Smooth muscle cell of bladder (primary cell): ENCODE measurements at places on chromosomes 11 and 22. TPM values are rescaled to one million over a fixed set of nuclear protein-coding genes. Genes with fewer than 3 reads are reported as not detected.

ELFN2 gene
- total RNA-seq: 0.28 and 0.37 TPM in 2 replicates

FLRT1 gene
- 0.18 and 0.28 TPM in 2 replicates for total RNA-seq

CASP5 gene
- total RNA-seq: 0.14 TPM in 1 of 2 replicates, not detected in the other

P2RX6 gene
- 2.6 and 2.8 TPM in 2 replicates for total RNA-seq

TMEM218 gene
- 22.6 and 24.3 TPM in 2 replicates for total RNA-seq

OR51E2 gene
- total RNA-seq: 0.09 TPM in 1 of 2 replicates, not detected in the other

TMEM45B gene
- total RNA-seq: under 0.01 TPM in 1 of 2 replicates, not detected in the other

TSGA10IP gene
- not detected in 2 replicates for total RNA-seq

SFI1 gene
- total RNA-seq: 6.7 and 7.2 TPM in 2 replicates

OTOG gene
- total RNA-seq: not detected in 2 replicates

PDE2A gene
- 0.18 and 0.28 TPM in 2 replicates for total RNA-seq

GUCY1A2 gene
- total RNA-seq: 0.14 and 0.28 TPM in 2 replicates

ANO9 gene
- not detected in 2 replicates for total RNA-seq

ART5 gene
- 0.37 TPM in 1 of 2 replicates, not detected in the other for total RNA-seq

C22orf42 gene
- not detected in 2 replicates for total RNA-seq

NXPE4 gene
- total RNA-seq: not detected in 2 replicates

SHANK3 gene
- total RNA-seq: 0.57 and 0.74 TPM in 2 replicates

OR4D9 gene
- total RNA-seq: not detected in 2 replicates

PAX6 gene
- total RNA-seq: under 0.01 TPM in 1 of 2 replicates, not detected in the other

PRR5L gene
- total RNA-seq: 1.3 and 6.3 TPM in 2 replicates

TMPRSS5 gene
- 0.14 and 0.18 TPM in 2 replicates for total RNA-seq

SPTY2D1 gene
- total RNA-seq: 14.0 and 14.2 TPM in 2 replicates

FAM180B gene
- total RNA-seq: 0.09 TPM in 1 of 2 replicates, not detected in the other

IFITM1 gene
- 49.6 and 79.5 TPM in 2 replicates for total RNA-seq

EMID1 gene
- total RNA-seq: 0.37 and 1.00 TPM in 2 replicates

MYRF gene
- under 0.01 and 0.65 TPM in 2 replicates for total RNA-seq

RIC3 gene
- total RNA-seq: not detected in 2 replicates

SHISAL1 gene
- total RNA-seq: 17.5 and 26.6 TPM in 2 replicates

BRSK2 gene
- 0.14 and 0.18 TPM in 2 replicates for total RNA-seq

RBM14 gene
- total RNA-seq: 16.2 and 20.1 TPM in 2 replicates

CRYBA4 gene
- total RNA-seq: not detected in 2 replicates

TCN1 gene
- total RNA-seq: not detected in 2 replicates

UPK3A gene
- not detected in 2 replicates for total RNA-seq

APLNR gene
- not detected in 2 replicates for total RNA-seq

CHRM1 gene
- total RNA-seq: not detected in 2 replicates

ZNF215 gene
- 3.1 and 4.3 TPM in 2 replicates for total RNA-seq

OR5B21 gene
- 0.14 TPM in 1 of 2 replicates, not detected in the other for total RNA-seq

PLAAT4 gene
- total RNA-seq: 15.8 and 23.9 TPM in 2 replicates

VWCE gene
- total RNA-seq: 0.85 and 1.7 TPM in 2 replicates

XKR3 gene
- not detected in 2 replicates for total RNA-seq

NXPE2 gene
- total RNA-seq: 0.14 and 1.1 TPM in 2 replicates

DEAF1 gene
- total RNA-seq: 21.2 and 31.3 TPM in 2 replicates

CCDC82 gene
- 8.5 and 11.6 TPM in 2 replicates for total RNA-seq

USP2 gene
- 0.09 and 0.14 TPM in 2 replicates for total RNA-seq

APOL5 gene
- total RNA-seq: not detected in 2 replicates

TMEM25 gene
- total RNA-seq: 5.0 and 6.7 TPM in 2 replicates

OR51D1 gene
- total RNA-seq: not detected in 2 replicates
